ENCODE measurements at places on chromosomes 16 and 17.
A peak's percentile ranks its signal among the peaks of the same experiment; 100 is the strongest.

GRCh38 chr17:65278050-65278819, 141.1 kb downstream of the RGS9 start:
- DNase-seq: peak; percentile 57

- DNase-seq: no peak
Observed at GRCh38 chr17:41483531-41483930, 2.6 kb upstream of the KRT35 start.

DNA sequence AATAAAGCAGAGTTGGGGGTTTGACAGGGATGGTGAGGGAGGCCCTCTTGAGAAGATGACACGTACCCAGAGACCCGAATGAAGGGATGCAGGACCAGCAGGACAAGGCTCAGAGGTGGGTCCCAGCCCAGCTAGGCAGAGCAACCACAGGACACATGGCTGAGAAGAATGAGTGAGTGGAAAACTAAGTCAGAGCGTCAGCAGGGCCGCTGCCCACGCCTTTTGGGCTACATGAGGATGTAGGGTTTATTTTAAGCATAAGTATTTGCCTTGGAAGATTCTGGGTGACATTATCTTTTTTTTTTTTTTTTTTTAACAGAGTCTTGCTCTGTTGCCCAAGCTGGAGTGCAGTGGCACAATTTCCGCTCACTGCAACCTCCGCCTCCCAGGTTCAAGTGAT, 176.0 kb downstream of the TMEM132E start:
- no peak for DNase-seq

GRCh38 chr17:12463102-12463501, 202.6 kb upstream of the MYOCD start:
- DNase-seq: no peak

GRCh38 chr17:35242158-35242804, 591 bp upstream of the SLFN5 start:
- DNase-seq: peak; percentile 58

- DNase-seq: no peak
Observed at GRCh38 chr17:65037157-65037556, 19.4 kb downstream of the GNA13 start.

GRCh38 chr17:79562931-79563210, 48.0 kb downstream of the RBFOX3 start:
- no peak for DNase-seq
